ENCODE measurements at places on chromosomes 13 and 19. TPM values are rescaled to one million over a fixed set of nuclear protein-coding genes. Genes with fewer than 3 reads are reported as not detected.

GRCh38 chr13:59112221-59112718 is 1051.5 kb downstream of the DIAPH3 start:
- H3K27ac ChIP-seq = no peak overlapping the region
- no peaks in the 10 kb centered on the region for H3K36me3 ChIP-seq
- H3K27me3 ChIP-seq = no peaks in the 10 kb centered on the region
- DNase-seq = no peak
- no peak overlapping the region for H3K4me3 ChIP-seq
- no peaks in the 10 kb centered on the region for H3K4me1 ChIP-seq

GRCh38 chr13:92459306-92459705 is 767.3 kb upstream of the GPC6 start:
- H3K36me3 ChIP-seq = no peaks in the 10 kb centered on the region
- no peak overlapping the region for H3K27ac ChIP-seq
- DNase-seq = no peak
- no peak overlapping the region for H3K4me3 ChIP-seq
- H3K4me1 ChIP-seq = no peaks in the 10 kb centered on the region

DNA sequence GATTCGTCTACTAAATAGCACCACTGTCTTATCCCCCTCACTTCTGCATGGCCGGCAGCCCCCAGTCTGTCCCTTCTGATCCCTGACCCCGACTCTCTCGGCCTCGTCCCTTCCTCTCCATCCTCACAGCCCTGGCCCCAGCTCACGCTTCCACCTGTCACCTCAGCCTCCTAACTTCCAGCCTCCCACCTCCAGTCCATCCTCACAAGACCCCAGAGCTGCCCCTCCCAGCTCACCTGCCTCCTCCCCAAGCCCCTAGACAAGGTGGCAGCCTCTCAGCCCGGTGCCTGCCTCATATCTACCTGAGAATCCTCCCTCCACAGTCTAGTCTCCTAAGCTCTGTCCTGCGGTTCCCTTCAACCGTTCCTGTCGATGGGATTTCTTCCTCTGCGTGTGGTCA is 10.0 kb downstream of the KCNC3 start:
- H3K36me3 ChIP-seq = no peaks in the 10 kb centered on the region
- H3K4me1 ChIP-seq = no peaks in the 10 kb centered on the region
- H3K4me3 ChIP-seq = no peak overlapping the region
- DNase-seq = no peak

GRCh38 chr13:95246292-95247082 is 54.8 kb downstream of the ABCC4 start:
- H3K4me3 ChIP-seq = no peak overlapping the region
- no peak overlapping the region for H3K27ac ChIP-seq
- no peaks in the 10 kb centered on the region for H3K4me1 ChIP-seq
- no peak for DNase-seq

- H3K4me1 ChIP-seq = no peaks in the 10 kb centered on the region
- no peak overlapping the region for H3K27ac ChIP-seq
- H3K36me3 ChIP-seq = no peaks in the 10 kb centered on the region
- H3K27me3 ChIP-seq = no peaks in the 10 kb centered on the region
- no peak for DNase-seq
Observed at GRCh38 chr13:46982856-46983582, 86.2 kb upstream of the HTR2A start.

DNA sequence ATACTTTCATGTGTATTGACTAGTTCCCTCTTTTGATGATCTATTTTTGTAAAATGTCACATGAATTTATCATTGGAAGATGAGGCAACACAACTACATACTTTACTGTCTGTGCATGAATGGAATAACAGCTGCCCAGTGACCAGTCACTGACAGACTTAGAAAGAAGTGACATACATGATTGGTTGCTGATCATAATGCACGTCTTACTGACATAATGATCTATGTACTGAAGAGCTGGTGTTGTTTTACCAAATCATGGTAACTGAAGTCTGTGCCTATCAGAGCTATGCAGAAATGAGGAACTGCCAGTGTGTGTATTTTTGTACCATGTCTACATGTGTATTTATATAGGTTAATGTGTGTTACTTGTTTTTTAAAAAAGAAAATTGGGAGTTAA is 26.5 kb downstream of the GPR18 start:
- no peak overlapping the region for H3K4me3 ChIP-seq
- no peak for DNase-seq
- H3K27ac ChIP-seq = no peak overlapping the region
- no peaks in the 10 kb centered on the region for H3K27me3 ChIP-seq
- no peaks in the 10 kb centered on the region for H3K4me1 ChIP-seq
- H3K36me3 ChIP-seq = no peaks in the 10 kb centered on the region

DNA sequence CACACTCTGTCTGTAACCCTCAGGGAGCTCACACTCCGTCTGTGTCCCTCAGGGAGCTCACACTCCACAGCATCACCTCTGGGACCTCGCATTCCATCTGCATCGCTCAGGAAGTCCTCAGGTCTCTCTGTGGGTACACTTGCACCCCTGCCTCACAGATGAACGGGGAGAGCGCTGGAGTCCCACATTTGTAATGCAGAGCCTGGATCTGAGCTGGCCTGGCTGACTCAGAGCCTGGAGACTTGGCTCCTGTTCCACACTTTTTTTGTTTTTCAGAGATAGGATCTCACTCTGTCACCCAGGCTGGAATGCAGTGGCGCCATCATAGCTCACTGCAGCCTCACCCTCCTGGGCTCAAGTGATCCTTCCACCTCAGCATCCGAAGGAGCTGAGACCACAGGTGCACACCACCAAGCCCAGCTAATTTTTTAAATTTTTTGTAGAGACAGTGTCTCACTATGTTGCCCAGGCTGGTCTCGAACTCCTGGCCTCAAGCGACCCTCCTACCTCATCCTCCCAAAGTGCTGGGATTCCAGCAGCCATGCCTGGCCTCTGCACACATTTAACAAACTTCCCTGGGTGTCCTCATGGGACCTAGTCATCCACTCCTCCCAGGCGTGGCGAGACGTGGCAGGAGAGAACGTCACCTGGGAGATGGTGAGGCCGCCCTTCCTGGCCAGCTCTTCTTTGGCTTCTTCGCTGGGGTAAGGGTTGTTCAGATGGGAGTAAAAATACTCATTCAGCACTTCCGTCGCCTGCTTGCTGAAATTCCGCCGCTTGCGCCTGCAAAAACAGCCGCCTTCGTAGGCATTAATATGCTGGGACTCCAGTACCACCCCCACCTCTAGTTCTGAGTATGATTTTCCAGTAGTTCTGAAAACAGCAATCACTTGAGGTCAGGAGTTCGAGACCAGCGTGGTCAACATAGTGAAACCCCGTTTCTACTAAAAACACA is 31.0 kb downstream of the CILP2 start:
- no peak overlapping the region for H3K4me3 ChIP-seq
- DNase-seq = no peak
- H3K36me3 ChIP-seq = no peaks in the 10 kb centered on the region
- H3K27me3 ChIP-seq = no peaks in the 10 kb centered on the region

DNA sequence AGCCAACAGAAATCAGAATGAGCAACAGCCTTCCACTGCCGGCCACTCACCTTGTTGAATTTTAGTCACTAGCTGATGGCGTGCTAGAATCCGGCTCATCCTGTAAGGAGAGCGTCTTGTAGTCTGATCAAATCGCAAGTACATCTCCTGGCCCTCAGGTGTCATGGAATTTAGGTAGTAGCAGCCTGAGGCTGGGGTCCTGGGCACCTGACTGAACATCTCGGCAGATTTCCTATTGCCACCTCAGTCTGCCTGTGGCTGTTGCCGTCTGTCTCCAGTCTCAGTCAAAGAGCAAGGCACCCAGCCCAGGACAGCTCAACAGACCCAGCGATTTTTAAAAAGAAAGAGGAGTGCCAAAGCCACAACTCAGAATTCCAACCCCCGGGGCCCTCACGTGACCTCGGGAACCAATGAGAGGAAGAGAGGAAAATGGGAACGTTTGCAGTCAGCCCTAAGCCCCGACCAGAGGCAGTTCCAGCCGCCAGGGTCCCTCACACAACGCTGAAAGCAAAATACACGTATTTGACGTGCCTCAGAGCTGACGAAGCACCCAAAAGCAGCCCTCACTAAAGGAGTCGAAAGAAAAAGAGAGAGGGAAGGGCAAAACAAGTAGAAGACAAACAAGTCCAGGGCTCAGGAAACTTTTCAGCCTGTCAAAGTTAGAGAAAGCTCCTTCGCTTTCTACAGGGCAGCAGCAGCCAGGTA is at the start of gene STARD13:
Gene STARD13, minus strand, starts transcription at position 336 of the 705 bp plus-strand sequence. Its CDS starts 117 bp downstream, at position 219.
- DNase-seq = peak; percentile 91
- no peaks in the 10 kb centered on the region for H3K27me3 ChIP-seq
- H3K4me3 ChIP-seq = peak within 1 kb of the TSS; percentile 69
- H3K4me1 ChIP-seq = peaks cover 10% of the 10 kb centered on the region
- H3K36me3 ChIP-seq = no peaks in the 10 kb centered on the region
- H3K27ac ChIP-seq = peak within 1 kb of the TSS; percentile 91

- DNase-seq = no peak
- H3K27ac ChIP-seq = no peak overlapping the region
- H3K27me3 ChIP-seq = no peaks in the 10 kb centered on the region
- no peaks in the 10 kb centered on the region for H3K36me3 ChIP-seq
- H3K4me3 ChIP-seq = no peak overlapping the region
Observed at GRCh38 chr13:101567841-101568240, 115.4 kb downstream of the ITGBL1 start.

DNA sequence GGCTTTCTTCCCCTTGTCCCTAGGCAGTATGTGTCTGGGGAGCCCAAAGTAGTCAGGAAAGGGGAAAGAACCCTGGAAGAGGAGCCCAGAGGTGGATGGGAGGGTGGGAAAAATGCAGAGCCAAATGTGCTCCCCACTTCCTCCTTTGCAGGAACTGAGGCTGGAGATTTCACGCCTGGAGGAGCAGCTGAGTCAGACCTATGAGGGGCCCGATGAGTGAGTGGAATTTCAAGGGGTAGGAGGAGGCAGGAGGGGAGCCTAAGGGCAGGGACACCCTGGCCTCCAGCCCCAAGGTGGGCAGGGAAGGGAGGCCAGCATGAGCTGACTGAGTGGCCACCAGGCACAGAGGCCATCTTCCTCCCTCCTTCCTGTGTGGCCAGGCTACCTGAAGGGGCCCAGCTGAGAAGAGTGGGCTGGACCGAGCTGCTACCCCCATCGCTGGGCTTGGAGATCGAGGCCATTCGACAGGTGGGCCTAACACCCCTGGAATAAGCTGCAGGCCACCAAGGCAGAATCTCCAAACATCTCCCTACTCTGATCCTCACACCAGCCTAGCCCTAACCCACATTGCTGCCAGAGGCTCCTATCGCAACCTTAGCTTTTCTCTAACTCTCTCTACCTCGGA is 14.3 kb downstream of the PTH2 start:
- H3K27me3 ChIP-seq = no peaks in the 10 kb centered on the region
- no peaks in the 10 kb centered on the region for H3K36me3 ChIP-seq
- no peak overlapping the region for H3K4me3 ChIP-seq
- no peaks in the 10 kb centered on the region for H3K4me1 ChIP-seq
- H3K27ac ChIP-seq = no peak overlapping the region

DNA sequence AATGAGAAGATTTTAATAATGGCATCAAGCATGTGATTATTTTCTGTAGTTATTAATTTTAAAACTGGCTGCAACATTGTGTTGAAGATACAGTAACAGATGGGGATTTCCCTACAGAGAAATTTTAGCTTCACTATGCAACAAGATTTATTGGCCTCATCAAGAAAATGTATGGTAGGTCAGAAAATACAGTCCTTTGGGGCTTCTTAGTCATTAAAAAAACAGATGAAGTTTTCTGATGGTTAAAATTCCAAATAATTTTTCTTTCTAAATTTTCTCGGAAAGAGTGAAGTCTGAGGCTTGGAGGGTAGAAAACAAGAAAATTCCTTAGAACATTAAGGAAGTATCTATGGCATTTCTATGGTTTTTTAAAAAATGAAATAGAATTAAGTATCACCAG is 1790.8 kb upstream of the PCDH20 start:
- H3K4me3 ChIP-seq = no peak overlapping the region
- no peaks in the 10 kb centered on the region for H3K4me1 ChIP-seq
- no peak overlapping the region for H3K27ac ChIP-seq
- no peaks in the 10 kb centered on the region for H3K27me3 ChIP-seq
- no peak for DNase-seq

GRCh38 chr13:29498426-29499040 is 97.0 kb downstream of the SLC7A1 start:
- no peak overlapping the region for H3K4me3 ChIP-seq
- no peaks in the 10 kb centered on the region for H3K36me3 ChIP-seq
- H3K27ac ChIP-seq = no peak overlapping the region
- no peak for DNase-seq

DNA sequence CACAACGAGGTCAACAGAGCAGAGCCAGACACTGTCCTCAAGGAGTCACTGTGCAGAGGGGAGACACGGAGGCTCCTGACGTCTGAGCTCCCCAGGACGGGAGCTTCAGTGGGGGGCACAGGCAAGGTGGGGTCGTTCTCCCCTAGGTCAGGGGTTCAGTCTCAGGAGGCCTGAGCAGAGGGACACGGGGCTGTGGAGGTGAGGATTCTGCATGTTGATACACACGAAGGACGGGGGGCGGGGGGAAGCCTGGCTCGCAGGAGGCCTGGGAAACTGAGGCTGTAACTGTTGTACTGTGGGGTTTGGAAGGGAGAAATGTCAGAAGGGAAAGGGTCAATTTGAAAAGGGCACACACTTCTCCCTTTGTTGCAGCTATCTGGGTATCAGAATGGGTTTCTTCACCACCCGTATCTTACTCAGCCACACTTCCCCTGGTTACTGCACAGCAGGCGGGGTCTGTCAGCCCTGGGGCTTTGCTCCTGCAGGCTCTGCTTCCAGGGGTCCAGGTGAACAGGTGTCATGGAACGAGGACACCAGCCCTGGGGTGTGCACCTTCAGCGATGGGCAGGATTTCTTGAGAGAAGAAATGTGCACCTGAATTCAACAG is 748 bp upstream of the SIGLEC8 start:
- no peaks in the 10 kb centered on the region for H3K36me3 ChIP-seq
- H3K27ac ChIP-seq = no peak overlapping the region
- H3K4me3 ChIP-seq = no peak overlapping the region

Gene EVI5L
- 3.9 TPM for total RNA-seq

Gene IFNL4
- total RNA-seq = not detected

Gene FBN3
- not detected for total RNA-seq

Gene PLIN5
- total RNA-seq = 50.0 TPM

Gene SYT5
- not detected for total RNA-seq

Gene TBC1D4
- 9.3 TPM for total RNA-seq

Gene JUND
- total RNA-seq = 177 TPM

Gene ZNF681
- 0.07 TPM for total RNA-seq

Gene ZNF829
- total RNA-seq = 0.77 TPM

Gene ZFP28
- total RNA-seq = 0.59 TPM

Gene C19orf25
- 32.7 TPM for total RNA-seq

Gene CEACAM20
- not detected for total RNA-seq
